ENCODE measurements at places on chromosomes 2 and 18.

DNA sequence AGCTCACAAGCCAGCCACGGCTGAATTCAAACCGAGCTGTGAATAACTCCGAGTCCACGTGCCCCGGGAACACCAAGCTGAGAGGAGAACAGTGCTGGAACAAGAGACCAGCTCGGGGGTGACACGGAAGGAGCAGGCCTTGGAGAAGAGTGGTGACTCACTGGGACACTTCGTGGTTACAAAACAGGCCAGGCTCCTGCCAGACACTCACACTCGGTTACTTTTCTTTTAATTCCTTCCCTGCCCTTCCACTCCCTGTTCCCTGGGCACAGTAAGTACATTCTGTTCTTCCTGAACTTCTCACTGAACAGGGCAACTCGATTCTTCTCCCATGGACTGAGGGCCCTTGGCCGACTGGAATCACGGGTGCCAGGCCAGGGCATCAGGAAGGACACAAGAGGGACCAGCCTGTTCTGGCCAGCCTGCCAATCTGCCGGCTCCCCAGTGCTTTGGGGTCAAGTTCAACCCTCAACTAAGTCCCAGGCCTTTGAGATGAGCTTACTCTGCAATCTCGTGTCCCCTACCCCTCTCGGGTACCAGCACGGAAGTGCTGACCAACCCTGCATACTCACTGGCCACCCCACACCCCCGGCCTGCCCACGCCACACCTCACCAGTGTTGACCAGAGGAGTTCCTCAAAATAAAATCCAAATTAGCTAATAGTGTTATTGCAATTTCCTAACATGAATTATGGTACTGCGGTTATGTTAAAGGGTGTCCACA lies 87.5 kb downstream of the TFCP2L1 start:
- DNase-seq = no peak

DNA sequence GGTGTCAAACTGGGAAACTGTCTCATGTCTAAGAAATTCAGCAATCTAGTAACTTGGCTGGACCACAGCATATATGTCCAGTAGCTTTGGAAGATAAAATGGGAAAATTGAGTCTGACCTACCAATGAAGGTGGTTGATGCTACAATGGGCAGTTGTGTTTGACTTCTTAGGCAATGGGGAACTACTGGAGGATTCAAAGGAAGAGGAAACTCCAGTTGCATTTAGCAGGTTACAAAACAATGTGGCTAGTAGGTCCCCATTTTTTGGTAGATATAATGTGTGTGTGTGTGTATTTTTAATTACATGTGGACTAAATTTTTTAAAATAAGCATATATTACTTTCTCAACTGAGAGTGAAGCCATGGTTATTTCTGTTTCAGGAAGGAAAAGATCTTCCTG lies 427.7 kb downstream of the NBAS start:
- no peak for DNase-seq

- no peak for DNase-seq
Observed at GRCh38 chr2:154827286-154827685, 128.8 kb downstream of the KCNJ3 start.

DNA sequence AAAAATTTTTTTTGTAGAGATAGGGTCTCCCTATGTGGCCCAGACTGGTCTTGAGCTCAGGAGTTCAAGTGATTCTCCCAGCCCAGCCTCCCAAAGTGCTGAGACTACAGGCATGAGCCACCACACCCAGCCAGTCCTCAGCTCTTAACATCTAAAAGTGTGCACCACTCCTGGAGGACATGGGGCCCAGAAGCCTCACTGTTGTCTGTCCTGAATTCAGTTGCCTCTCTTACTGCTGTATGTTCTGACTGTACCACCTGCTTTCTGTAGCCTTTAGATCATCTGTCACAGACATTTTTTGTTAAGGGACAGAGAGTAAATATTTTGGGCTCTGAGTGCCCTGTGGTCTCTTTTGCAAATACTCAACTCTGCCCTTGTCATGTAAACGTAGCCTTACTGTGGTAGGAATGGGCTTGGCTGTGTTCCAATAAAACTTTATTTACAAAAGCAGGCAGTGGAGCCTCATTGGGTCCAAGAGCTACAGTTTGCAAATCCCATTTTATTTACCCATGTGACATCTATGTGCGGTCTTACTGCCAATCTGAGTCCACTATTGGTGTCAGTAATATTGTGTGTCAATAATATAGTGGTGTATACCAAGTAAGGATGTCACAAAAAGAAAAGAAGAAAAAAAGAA lies 38.1 kb downstream of the TMEM37 start:
- no peak for DNase-seq

- no peak for DNase-seq
Observed at GRCh38 chr2:24083567-24084385, 858 bp downstream of the TP53I3 start.

GRCh38 chr2:15788830-15789229 lies 151.5 kb upstream of the MYCN start:
- DNase-seq = no peak

- DNase-seq = peak; percentile 41
Observed at GRCh38 chr18:23689031-23689615, at the start of gene LAMA3. Gene LAMA3 (plus strand): TSS chr18:23689453. CDS start chr18:23689684, 231 bp downstream.

DNA sequence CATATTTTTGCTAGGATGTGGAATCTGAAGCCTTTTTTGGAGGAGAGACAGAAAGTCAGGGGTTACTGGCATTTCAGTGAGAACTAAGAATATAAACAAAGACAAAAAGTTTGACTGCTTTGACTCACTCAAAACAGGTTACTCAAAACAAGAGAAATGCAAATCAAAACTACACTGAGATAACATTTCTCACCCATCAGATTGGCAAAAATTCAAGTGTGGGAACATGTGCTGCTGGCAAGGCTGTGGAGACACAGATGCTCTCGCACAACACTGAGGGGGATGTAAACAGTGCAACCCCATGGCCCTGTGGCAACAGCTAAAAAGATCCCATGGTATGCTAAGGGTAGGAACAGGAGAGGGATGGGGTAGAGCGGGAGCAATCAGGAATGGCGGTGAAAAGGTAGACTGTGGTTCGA lies 86.6 kb downstream of the DTNB start:
- peak; percentile 31 for DNase-seq

DNA sequence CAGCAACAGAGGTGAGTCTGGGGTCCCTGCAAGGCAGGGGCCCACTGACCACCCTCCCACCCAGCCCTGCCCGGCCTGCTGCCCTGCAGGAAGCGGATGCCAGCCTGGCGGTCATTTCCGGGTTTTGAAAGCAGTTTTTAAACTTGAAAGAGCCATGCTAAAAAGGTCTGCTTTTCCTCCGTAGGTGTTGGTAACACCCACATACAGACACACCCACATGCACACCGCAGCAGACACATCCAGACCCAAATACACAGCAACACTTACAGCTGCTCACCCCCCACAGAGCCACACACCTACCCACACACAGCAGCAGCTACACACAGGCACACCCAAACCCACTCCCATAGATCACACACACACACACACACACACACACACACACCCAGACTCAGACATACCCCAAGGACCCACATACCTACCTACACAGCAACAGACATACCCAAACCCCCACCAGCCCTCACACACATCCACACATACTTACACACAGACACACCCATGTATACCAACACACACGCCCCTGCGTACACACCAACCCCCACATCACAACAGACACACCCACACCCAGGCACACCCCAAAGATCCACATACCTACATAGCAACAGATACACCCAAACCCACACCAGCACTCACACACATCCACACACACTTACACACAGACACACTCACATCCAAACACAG lies 7.6 kb downstream of the ZFP36L2 start:
- peak; percentile 58 for DNase-seq

GRCh38 chr18:30591462-30591861 lies 451.1 kb downstream of the DSC3 start:
- no peak for DNase-seq

- no peak for DNase-seq
Observed at GRCh38 chr18:50161597-50162205, 33.2 kb downstream of the MYO5B start.

GRCh38 chr2:151498178-151498577 lies 88.5 kb downstream of the RIF1 start:
- no peak for DNase-seq

DNA sequence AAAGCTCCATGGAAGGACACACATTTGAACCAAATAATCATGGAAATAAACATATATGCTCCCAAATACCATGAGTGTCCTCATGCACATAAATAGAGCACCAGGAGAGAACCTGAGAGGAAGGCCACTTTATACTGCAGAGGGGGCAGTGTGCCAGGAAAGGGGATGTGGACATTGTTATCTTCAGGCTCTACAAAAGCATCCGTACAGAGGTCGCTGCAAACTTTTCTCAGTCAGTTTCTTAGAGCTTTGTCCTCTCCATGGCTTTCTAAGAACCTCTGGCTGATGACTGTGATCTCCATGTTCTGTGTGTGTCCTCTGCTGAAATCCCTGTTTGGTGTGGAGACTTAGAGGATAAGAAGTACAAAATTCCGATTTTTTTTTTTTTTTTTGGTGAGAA lies 515.7 kb downstream of the CNTNAP5 start:
- DNase-seq = no peak

- DNase-seq = no peak
Observed at GRCh38 chr2:55169359-55169758, 62.7 kb downstream of the CLHC1 start.

DNA sequence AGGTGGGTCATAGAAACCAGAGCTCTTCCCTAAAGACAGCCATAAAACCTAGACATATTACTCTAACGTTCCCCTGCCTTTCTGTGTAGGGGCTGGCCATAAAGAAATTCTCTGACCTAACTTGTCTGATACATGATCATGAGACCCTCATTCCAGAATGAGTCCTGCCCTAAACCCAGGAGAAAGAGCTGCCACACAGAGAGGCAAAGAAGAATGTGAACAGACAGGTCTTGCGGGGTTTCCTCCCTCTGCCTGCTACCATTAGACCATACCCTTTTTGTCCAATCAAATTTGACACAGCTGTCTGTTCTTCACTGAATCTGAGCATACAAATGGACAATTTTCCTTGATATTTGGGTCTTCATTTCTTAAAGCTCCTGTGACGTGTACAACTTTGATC lies 198.8 kb upstream of the LHCGR start:
- no peak for DNase-seq

DNA sequence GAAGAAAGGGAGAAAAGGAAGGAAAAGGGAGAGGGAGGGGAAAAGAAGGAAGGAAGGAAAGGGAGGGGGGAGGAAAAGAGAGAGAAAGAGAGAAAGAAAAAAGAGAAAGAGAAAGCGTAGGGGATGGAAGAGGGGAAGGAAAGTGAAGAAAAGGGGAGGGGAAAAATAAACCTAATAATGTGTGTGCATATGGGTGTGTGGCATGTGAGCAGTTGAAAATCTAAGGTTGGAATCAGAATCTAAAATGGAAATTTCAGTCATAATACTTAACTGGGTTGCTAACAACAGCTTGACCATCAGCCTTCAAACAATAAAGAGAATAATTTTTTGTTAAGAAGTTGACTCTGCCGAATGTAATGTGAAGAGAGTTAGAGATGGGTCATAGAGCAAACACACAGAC lies 407.9 kb upstream of the SLC14A2 start:
- no peak for DNase-seq

DNA sequence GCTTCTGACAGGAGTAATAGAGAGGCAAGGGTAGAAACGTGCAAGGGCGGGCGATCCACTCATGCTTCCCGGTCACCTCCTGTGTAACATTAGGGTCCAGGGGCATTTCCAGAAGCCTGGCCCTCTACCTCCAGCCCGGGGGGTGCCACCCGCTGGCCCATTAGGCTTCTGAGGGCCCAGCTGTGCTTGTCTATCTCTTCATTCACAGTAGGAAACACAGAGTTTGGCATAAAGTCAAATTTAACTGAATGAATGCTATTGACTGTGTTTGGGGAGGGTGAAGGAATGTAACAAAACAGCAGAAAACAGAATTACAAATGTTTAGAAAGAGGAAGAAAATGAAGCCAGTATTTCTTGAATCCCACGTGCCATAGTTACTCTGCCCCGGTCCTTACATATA lies 112.4 kb upstream of the SLC66A3 start:
- no peak for DNase-seq

- DNase-seq = no peak
Observed at GRCh38 chr2:43074052-43074451, 152.4 kb downstream of the ZFP36L2 start.

All from activated CD4-positive, alpha-beta T cell treated with anti-CD3 and anti-CD28 coated beads for 48 hours (primary cell).